ENCODE measurements at places on chromosomes 1 and 21.
A peak's percentile ranks its signal among the peaks of the same experiment; 100 is the strongest.

DNA sequence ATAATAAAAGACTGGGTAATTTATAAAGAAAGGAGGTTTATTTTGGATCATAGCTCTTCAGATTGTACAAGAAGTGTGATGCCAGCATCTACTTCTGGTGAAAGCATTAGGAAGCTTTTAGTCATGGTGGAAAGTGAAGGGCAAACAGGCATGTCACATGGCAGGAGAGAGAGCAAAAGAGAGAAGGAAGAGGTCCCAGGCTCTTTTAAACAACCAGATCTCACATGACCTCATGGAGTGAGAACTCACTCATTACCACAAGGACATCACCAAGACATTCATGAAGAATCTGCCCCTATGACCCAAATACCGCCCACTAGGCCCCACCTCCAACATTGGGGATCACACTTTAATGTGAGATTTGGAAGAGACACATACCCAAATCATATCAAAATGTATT lies 10.0 kb downstream of the RPTN start:
- DNase-seq, result peak; percentile 27

GRCh38 chr1:52402860-52403240 lies 1.4 kb downstream of the ORC1 start:
- no peak for DNase-seq

DNA sequence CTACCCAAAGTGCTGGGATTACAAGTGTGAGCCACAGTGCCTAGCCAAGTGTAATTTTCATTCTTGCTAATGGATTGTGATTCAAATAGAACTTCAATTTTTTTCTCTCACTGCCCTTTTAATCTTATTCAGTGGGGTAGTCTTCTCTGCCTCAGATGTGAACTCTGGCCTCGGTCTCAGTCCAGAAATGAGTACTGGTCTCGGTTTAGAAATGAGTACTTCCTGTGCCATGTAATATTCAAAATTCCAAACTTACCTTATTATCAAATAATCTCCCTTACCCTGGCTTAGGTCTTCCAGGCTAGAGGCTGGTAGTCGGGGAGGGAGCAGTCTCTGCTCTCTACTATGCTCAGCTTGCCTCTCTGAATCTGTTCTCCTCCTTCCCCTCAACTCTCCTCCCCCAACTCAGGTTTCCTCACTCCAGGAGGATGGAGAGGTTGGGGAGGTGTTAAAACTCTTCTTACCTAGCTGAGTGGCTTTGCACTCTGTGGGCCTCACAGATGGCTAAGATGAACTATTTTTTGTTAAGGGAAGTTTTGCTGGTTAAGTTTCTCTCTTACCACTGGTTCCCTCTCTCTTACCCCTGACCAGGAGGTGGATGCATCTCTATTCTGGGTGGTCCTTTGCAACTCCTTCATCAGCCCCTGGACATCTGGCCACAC lies 4.8 kb upstream of the SLAMF9 start:
- DNase-seq, result no peak

DNA sequence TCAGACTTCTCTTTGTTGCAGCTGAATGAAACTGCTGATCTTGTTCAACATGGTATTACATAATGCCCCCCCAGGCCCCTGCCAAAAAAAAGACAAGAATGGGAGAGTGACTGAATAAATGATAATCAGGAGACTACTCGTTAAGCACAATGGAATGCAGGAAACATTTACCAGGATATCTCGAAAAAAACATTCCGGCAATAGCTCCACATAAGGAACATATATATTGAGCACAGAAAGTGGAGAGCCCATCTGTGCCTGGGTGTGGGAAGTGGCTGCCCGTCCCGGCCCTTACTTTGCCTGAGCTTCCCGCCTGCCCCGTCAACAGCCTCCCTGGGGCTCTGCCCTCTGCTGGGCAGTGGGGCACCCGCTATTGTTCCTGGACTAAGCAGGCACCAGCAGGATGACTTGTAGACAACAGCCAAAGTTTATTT lies 13.3 kb downstream of the TRIM11 start:
- DNase-seq, result peak; percentile 76

DNA sequence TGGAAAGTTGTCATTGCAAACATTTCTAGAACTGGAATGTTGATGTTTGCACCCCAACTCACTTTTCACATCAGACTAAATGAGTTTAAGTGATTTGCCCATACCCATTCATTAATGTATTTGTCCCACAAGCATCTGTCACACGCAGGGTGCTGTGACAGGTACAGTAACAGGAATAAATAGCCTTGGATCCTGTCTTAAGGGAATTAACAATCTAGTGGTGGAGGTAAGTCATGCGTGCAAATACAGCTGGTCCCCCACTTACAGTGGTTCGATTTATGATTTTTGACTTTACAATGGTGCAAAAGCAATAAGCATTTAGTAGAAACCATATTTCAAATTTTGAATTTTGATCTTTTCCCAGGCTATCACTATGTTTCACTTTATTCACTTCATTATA lies 17.5 kb upstream of the PRDM2 start:
- no peak for DNase-seq

GRCh38 chr1:26016953-26017545 lies 4.5 kb upstream of the EXTL1 start:
- DNase-seq, result no peak

DNA sequence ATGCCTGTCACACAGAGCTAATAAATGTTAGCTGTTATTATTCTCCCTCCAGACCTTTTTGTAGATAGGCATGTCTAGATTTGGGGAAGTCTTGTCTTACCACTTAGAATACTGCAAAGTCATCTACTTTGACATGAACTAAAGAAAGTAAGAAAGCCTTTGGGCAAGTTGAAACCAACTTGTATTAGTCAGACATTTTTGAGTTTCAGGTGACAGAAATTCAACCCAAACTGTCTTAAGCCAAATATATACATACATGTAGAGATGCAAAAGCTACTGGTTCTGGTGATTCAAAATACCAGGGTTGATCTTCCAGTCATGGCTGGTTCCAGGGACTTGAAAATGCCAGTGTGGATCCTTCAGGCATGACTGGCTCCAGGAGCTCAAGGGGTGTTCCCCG lies 276.8 kb upstream of the TMEM51 start:
- DNase-seq, result no peak

GRCh38 chr21:30847627-30848500 lies 18.3 kb upstream of the KRTAP7-1 start:
- no peak for DNase-seq

DNA sequence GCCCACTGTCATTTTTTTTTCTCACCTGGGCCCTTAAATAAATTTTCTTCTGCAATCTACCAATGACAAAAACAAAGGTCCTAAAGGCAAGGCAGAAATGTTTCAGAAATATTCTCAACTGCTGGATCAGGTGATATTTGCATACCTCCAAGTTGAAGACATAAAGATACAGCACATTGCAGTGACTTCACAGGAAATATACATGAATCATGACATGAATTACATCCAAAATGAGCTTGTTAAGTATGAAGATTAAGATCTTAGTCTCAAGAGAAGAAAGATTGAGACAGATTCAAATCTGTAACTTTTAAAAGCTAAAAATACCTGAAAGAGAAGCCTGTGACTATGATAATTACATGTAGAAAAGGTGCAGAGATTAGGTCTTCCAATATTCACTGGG lies 207.8 kb downstream of the SIPA1L2 start:
- DNase-seq, result no peak

GRCh38 chr1:160542303-160542945 lies 19.4 kb upstream of the SLAMF6 start:
- no peak for DNase-seq

DNA sequence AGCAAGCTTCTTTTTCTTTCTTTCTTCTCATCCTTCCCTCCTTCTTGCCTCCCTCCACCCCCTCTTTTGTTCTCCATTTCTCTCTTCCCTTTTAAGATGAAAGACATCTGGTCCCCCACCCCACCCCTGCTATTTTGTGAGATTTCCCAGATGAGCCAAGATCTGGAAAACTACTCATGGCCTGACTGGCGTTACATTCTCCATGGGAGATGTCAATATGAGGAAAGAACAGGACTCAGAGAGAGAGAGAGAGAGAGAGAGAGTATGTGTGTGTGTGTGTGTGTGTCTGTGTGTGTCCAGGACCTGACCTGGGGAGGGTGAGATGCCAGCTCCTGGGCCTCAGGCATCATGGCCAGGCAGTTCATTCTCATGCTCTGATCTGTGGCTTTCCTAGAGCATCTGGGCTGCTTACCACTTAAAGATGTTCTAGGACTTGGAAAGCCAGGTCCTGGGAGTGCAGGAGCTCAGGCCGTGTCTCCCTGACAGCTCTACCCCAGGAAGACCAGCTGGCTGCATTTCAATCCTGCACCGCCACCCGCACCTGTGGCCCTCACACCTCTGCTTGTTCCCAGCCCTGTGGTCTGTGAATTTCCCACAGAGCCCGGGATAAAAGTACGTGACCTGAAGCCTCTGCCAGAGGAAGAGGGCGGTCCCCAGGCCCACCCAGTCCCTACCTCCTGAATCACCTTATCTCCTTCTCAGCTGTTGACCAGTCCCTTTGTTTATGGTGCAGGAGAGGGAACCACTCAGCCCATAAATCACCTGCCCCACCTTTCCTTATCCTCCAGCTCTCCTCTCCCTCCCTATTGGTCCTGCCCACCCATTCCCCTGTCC lies 3.2 kb upstream of the BEST4 start:
- no peak for DNase-seq

All from foreskin fibroblast (primary cell).